Glomerular endothelial cell (primary cell): ENCODE measurements at places on chromosomes 11 and 22.

DNA sequence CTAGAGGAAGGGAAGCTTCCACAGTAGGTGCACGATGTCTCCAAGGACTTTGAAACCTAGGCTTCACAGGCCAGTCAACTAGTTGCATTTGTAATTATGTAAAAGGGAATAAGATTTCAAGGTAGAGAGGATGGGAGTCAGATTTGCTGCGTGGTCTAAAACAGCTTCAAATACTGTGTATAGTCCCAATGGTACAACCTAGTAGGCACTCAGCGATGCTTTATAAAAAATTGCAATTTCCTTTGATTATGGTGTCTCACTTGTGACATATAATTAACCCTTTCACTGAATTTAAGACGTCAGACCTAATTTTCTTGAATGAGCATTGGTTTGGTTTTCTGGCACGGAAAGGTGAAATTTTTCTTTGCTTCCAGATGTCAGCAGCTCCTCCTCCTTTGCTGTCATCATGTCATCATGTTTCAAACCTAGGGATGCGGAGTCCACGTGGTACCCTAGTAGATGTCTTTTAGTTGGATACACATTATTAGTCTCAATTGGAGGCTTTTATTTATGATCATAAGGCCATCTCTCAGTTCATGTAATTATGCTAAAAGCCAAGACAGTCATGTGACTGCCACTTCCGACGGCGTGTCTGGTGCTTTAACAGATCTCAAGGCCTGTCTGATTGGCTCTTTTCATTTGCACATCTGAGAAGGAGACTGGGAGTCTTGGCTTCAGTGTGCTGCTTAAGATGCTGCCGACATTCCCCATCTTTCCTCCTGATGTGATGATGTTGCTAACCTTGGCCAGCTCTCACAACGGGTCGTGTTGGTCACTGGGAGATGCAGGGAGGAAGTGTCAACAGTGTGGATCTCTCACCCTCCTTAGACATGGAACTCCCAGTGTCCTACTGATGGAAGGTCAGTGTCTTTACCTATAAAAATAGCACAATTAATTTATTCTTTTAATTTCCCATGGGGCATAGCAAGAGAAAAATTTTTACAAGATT is 134.0 kb downstream of the HIPK3 start:
- DNase-seq: no peak

DNA sequence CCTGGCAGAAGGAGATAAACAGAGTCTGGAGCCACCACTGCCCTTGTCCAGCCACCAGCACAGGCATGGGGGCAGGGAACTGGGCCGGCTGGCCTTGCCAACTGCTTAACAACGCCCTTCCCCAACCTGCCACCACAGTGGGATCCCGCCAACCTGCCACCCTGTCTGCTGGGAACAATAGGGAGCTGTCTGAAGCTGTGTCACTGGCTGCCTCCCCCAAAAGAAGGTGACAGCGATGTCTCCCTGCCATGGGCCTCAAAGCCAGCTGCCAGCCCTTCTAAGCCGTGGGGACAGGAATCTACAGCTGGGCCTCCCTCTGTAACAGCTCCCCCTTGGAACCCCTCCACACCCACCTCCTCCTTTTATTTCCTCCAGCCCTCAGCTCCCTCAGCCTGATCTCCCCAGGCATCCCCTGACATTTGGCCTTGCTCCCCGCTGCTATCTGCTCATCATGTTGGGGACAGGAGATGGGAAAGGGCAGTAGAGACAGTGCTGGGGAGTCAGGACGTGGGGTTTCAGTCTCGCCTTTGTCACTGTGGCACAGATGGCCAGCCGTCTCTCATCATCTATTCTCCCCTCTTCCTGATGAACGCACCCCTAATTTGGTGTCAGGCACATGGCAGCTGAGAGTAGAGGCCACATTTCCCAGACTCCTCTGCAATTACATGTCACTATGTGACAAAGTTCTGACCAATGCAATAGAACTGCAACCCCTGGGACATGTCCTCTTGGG is 51.3 kb upstream of the PRDM11 start:
- no peak for DNase-seq

DNA sequence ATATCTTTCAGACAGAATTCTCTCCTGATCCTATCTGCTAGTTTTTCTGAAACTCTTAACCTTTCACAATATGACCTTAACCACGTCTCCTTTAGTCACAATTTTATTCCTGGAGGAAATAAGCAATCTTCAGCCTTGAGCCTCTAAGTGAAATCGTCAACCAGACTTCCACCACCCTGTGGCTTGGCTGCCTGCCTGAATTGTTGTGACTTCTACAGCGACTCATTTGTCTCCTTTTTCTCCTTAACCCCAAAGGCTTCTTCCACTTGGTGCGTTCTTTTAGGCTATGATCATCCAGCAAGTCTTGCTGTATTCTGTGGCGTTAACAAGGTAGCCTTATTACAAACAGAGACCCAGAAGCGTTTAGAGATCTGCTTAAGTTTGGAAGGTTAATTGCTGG is 535.1 kb upstream of the ARHGAP42 start:
- no peak for DNase-seq

- peak; percentile 51 for DNase-seq
Measured at GRCh38 chr11:32894149-32894827, 1.7 kb downstream of the QSER1 start.

DNA sequence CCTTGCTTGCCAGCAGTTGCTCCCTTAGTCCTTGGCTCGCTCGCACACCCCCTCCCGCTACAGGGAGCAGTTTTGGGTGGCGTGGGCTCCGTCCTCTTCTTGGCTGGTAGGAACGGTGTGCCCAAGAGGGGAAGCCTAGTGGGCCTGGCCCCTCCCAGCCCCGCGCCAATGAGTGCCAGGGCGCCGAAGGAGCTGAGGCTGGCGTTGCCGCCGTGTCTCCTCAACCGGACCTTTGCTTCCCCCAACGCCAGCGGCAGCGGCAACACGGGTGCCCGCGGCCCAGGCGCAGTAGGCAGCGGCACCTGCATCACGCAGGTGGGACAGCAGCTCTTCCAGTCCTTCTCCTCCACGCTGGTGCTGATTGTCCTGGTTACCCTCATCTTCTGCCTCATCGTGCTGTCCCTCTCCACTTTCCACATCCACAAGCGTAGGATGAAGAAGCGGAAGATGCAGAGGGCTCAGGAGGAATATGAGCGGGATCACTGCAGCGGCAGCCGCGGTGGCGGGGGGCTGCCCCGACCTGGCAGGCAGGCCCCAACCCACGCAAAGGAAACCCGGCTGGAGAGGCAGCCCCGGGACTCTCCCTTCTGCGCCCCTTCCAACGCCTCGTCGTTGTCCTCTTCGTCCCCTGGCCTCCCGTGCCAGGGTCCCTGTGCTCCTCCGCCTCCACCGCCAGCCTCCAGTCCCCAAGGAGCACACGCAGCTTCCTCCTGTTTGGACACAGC is 1.6 kb downstream of the C11orf87 start:
- no peak for DNase-seq

GRCh38 chr22:28560046-28560742 is 119.4 kb downstream of the TTC28 start:
- DNase-seq: no peak
